Smooth muscle cell of the pulmonary artery (primary cell): ENCODE measurements at places on chromosomes 7 and 10. TPM values are rescaled to one million over a fixed set of nuclear protein-coding genes. Genes with fewer than 3 reads are reported as not detected.

The ZWINT gene
- total RNA-seq: 5.7 and 10.4 TPM in 2 replicates

The KAT6B gene
- total RNA-seq: 34.0 and 35.2 TPM in 2 replicates

The NKX1-2 gene
- not detected in 2 replicates for total RNA-seq

The FRMD4A gene
- total RNA-seq: 96.6 and 114 TPM in 2 replicates

The PUS7 gene
- 14.9 and 20.4 TPM in 2 replicates for total RNA-seq

The LEP gene
- 0.17 and 8.9 TPM in 2 replicates for total RNA-seq

The LRIT1 gene
- total RNA-seq: not detected in 2 replicates

The NUP205 gene
- 38.8 and 42.1 TPM in 2 replicates for total RNA-seq

The FAM200A gene
- total RNA-seq: 5.5 and 7.3 TPM in 2 replicates

The ELFN1 gene
- 0.07 TPM in 1 of 2 replicates, not detected in the other for total RNA-seq

The BLNK gene
- total RNA-seq: 0.07 TPM in 1 of 2 replicates, not detected in the other

The PTPRE gene
- total RNA-seq: 4.8 and 14.5 TPM in 2 replicates

The CAV1 gene
- total RNA-seq: 405 and 784 TPM in 2 replicates

The PTPRZ1 gene
- total RNA-seq: 0.36 and 0.46 TPM in 2 replicates

The EIF5AL1 gene
- 0.13 and 0.26 TPM in 2 replicates for total RNA-seq

The ADCYAP1R1 gene
- total RNA-seq: not detected in 2 replicates

The ADRA2A gene
- total RNA-seq: 0.20 and 2.0 TPM in 2 replicates

The TRRAP gene
- 33.9 and 37.9 TPM in 2 replicates for total RNA-seq

The PLXNA4 gene
- 16.9 and 29.5 TPM in 2 replicates for total RNA-seq

The A1CF gene
- total RNA-seq: not detected in 2 replicates

The CACNA2D1 gene
- 134 and 591 TPM in 2 replicates for total RNA-seq

The AQP1 gene
- total RNA-seq: 71.5 and 335 TPM in 2 replicates

The GSTO2 gene
- total RNA-seq: 1.8 and 4.6 TPM in 2 replicates

The TAS2R5 gene
- 1.6 and 2.1 TPM in 2 replicates for total RNA-seq

The TACC2 gene
- total RNA-seq: 5.7 and 8.8 TPM in 2 replicates

The DOCK1 gene
- 68.6 and 78.5 TPM in 2 replicates for total RNA-seq
